T1000 (cell line): ENCODE measurements at places on chromosomes 5 and 9.

- DNase-seq: no peak
Measured at GRCh38 chr5:7878381-7878873, 9.5 kb downstream of the MTRR start.

DNA sequence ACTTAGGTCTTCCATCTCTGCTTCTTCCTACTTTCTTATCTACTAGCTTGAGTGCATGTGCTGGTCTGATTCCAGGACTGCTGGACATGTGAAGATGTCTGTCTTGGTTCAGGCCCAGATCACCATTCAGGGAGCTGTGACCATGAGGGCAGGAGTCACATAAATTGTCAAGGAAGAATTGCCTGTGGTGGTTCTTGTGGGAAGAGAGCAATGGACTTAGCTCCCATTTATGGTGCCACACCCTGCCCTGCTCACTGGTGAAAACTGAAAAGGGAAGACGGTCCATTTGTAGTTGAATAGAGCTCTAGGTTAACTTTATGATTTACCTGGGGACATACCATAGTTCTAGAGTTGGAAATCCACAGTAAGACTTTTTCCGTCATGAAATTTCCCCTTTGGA lies 244.3 kb upstream of the ZNF608 start:
- DNase-seq: no peak

DNA sequence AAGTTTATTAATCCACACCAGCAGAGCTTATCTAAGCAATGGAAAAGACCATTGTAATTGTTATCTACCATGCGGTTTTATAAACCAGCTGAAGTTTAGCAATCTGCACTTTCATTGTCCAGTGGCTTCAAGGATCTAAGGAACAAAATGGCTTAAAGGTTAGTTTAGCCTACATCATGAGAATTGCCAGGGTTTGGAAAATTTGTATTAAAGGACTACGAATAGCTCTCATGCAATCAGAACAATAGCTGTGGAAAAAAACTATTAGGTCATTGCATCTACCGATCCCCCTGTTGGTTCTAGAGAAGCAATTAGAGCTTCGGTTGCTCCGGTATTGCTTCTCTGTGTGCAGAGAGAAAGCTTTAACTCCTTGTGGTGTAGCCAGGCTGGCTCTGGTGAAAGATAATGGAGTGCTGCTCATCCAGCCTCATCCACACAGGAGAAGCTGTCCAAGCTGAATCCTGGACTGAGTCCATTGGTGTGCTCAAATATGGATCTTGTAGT lies 86.3 kb upstream of the SLC12A2 start:
- no peak for DNase-seq

GRCh38 chr5:158084292-158084691 lies 225.3 kb upstream of the CLINT1 start:
- no peak for DNase-seq

GRCh38 chr9:123940721-123941523 lies 11.0 kb upstream of the DENND1A start:
- no peak for DNase-seq

GRCh38 chr9:2420543-2420942 lies 201.0 kb upstream of the VLDLR start:
- DNase-seq: no peak

GRCh38 chr5:72505539-72506157 lies 1.6 kb downstream of the ZNF366 start:
- no peak for DNase-seq

DNA sequence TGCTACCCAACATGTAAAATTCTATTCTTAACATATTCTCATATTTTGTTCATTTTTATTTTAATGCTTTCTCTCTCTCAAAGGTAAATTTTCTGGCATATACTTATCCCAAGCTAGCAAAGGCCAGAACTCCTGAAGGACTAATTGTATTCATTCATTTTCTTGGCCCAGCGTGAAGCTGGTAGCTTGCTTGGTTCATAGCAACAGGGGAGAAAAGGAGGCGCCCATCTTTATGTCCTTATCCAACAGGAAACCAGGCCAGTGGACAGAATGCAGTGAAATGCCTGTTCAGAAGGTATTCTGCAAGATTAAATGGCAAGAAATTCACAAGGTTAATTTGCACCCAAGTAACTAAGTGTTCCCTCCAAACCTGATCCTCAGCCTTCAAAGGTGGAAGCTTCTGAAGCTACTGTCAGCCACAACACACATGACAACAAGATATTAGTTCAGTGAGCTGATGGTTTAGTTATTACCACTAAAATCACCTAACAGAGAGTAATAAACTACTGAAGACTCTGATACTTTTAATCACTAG lies 5.6 kb downstream of the EFNA5 start:
- no peak for DNase-seq

DNA sequence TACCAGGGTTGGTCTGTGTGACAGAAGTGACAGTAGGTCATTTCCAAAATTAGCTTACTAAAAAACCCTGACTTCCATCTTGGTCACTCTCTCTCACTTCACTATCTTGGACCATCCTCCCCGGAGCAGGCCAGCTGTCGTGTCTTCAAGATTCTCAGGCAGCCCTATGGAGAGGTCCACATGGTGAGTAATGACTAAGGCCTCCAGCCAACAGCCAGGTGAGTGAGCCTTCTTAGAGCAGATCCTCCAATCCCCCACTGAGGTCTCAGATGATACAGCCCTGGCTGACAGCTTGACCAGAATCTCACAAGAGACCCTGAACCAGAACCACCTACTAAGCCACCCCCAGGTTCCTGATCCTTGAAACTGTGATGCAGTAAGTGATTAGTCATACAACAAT lies 92.0 kb downstream of the DCP2 start:
- DNase-seq: no peak

- no peak for DNase-seq
Measured at GRCh38 chr5:140338336-140338735, 8.1 kb downstream of the HBEGF start.

DNA sequence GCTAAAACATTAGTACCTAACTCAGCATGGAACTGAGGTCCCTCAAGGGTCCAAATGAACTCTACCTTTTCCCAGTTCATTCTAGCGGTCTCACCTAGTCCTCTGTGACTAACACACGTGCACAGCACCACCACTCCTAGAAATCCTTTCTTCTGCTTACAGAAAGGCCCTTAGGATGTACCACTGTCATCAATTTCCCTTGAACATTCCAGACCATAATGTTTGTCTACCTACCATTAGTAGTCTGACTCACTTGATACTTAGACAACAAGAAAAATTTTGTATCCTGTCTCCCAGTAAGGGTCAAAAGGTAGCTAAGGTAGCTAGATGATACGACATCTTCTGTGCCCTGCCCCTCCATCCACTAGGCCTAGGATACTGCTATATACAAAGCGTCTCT lies 166.6 kb downstream of the TSSK1B start:
- DNase-seq: no peak

GRCh38 chr5:137636830-137637714 lies 98.8 kb downstream of the KLHL3 start:
- DNase-seq: no peak

- DNase-seq: no peak
Measured at GRCh38 chr9:124137009-124137943, 120.5 kb upstream of the NEK6 start.

- DNase-seq: no peak
Measured at GRCh38 chr9:96553070-96553469, 66.6 kb downstream of the CDC14B start.

- no peak for DNase-seq
Measured at GRCh38 chr5:129114539-129115193, 20.1 kb downstream of the ISOC1 start.

DNA sequence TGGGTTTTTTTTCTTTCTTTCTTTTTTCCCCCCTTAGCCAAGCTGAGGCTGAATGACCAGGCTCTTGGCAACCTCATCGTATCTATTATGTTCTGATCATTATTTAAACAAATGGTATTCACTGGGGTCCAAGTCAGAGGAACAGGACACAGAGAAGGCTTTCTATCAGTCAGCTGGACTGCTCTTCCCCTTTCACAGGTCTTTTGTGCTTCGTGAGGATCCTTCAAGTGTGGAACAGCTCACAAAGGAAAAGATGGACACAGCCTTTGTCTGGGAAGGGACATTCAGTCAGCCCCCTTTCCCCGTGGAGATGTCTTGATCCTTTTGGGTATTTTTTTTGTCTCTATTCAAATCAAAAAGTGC lies 54.2 kb upstream of the DPYSL3 start:
- no peak for DNase-seq

DNA sequence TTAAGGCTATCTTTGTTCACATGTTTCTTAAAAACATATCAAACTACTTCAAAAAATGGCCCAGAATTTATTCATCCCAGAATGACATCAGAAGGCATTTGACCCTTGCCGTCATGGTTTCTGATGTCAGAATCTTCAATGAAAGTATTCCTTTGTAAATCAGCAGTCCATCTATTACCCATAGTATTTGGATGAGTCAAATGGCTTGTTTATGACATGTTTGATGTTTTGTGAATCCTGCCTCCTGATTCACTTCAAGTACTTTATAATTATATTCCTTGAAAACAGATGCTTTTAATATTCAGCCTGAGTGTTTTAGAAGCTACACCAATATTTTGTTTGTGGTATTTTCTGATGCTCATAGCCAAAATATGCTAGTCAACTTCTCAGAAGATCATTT lies 200.8 kb upstream of the MEF2C start:
- no peak for DNase-seq

DNA sequence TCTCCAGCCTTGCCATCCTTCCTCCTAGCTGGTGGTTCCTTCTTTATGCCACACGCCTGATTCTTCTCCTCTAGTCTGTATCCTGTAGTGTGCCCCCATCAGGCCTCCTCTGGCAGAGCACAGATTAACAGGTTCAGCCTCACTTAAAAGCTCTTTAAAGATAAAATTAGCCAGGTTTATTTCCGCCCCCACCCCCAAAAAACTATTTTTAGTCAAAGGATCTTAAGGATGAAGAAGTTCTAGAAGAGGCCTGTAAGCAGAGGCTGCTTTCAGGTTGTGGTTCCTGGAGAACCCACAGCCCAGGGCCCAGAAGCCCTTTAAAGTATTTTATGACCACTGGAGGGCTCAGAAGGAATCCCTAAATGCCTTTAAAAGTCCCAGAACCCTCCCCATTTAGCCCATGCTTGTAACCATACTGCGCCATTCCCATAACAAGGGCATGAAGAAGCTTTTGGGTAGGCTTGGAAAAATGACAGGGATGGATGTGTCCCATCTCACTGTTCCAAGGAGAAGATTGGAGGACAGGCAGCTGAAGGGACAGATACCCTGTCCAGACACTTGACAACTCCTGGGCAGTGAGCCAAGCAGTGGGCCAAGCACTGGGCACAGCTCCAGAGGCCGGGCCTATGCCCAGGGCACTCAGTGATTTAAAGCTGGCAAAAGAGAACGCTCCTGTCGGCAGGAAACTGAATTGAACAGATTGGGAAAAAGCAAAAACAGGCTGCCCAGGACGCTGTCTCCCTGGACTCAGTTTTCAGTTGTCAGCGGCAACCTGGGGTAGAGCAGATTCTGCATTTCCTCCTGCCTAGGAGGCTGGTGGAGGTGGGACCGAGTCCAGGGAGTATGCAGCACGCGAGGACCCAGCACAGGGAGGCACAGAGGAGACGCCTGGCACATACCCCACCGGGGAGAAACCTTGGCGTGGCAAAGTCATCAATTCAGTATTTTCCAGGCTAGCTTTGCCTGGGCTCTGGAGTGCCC lies 106.3 kb upstream of the SSBP2 start:
- DNase-seq: no peak

DNA sequence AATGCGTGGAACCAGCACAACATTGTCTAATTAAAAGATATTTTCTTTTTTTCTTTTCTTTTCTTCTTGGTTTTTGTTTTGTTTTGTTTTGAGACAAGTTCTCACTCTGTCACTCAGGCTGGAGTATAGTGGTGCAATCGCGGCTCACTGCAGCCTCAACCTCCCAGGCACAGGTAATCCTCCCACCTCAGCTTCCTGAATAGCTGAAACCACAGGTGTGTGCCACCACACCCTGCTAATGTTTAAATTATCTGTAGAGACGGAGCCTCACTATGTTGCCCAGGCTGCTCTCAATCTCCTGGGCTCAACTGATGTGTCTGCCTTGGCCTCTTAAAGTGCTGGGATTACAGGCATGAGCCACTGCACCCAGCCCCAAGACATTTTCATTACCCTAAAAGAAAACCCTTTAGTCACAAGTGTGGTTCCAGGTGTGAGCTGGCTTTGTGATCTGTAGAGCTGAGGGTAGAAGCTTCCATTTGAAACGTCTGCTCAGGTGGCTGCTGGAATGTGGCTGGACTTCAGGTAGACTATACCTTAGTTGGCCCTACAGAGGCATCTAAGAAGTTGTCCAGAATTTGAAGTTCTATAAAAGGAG lies 19.1 kb upstream of the NEK6 start:
- DNase-seq: no peak

GRCh38 chr9:86695910-86696424 lies 251.3 kb downstream of the GAS1 start:
- no peak for DNase-seq

DNA sequence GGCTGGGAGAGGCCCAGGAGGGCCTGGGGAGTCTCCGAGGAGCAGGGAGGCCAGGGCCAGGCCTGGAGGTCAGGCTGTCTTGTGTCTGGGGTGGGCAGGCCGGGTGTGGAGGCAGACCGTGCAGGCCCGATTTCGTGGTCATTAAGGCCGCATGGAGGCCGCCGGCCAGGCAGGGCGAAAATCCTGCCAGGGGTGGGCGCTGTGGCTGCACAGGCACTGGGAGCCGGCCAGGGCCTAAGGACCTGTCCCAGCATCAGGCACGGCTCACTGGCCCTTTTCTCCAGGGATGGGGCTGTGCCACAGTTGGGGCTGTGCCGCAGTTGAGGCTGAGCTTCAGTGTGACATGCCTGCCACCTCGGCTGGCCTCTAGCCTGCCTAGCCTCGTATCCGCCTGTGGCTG lies 35.9 kb downstream of the ASS1 start:
- DNase-seq: no peak

DNA sequence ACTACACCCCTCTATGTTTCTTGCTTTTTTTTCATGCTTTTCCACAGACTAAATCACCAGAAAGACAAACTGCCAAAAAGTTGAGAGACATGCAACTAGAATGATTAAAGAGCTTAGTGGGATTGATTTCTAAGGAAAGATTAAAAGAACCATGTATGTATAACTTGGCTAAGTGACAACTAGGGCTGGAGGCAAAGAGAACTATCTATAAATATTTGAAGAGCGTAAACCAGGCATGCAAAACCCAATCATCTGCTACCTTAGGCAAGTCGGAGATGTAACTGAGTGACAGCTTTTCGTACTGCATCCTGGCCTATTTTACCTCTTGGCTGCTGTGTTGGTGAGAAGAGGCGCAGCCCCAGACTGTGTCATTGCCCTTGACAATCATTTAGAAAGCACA lies 121.0 kb upstream of the TLX3 start:
- DNase-seq: no peak

DNA sequence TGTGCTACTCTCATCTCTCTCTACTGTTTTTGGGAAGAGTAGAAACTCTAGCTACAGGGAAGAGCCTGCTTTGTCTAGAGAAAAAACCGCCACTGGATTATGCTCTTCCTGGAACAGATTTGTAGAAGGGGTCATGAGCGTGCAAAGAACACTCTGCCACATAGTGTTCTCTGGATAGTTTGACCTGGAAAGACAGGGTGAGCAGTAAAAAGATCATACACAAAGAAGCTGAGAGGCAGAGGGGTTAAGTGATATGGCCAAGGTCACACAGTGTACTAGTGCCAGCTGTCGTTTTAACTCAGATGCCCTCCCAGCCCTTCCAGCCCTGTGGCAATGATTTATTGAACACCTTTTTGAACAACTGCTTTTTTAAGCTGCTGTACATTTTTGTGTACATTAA lies 182.2 kb downstream of the NNT start:
- DNase-seq: no peak

GRCh38 chr5:169020102-169020501 lies 280.8 kb downstream of the SLIT3 start:
- no peak for DNase-seq

- DNase-seq: no peak
Measured at GRCh38 chr5:107526270-107526937, 144.3 kb downstream of the EFNA5 start.
